NCI-H748 treated with DMSO at 0.1 percent for 48 hours (cell line): ENCODE measurements at places on chromosomes 7 and 10.

DNA sequence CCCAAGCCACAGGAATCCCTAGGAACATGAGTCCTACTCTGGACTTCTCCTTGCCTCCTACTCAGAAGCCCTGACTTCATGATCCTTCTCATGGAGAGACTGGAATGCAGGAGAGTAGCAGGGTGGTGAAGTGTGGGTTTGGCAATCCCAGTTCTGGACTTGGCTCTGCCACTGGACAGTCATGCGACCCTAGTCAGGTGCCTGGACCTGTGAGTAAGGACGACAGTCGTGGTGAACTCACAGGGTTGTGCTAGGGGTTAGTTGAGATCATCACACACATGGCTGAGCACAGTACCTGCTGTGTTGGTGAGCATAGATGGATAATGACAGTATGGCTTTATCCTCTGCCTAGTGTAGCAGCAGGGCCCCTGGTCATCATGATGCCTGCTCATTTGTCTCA, 117.9 kb downstream of the LRRC18 start:
- no peak for DNase-seq

- DNase-seq = no peak
Observed at GRCh38 chr10:131853610-131853964, 47.2 kb upstream of the PPP2R2D start.

GRCh38 chr10:63273577-63273976, 140.4 kb downstream of the NRBF2 start:
- peak; percentile 1 for DNase-seq

DNA sequence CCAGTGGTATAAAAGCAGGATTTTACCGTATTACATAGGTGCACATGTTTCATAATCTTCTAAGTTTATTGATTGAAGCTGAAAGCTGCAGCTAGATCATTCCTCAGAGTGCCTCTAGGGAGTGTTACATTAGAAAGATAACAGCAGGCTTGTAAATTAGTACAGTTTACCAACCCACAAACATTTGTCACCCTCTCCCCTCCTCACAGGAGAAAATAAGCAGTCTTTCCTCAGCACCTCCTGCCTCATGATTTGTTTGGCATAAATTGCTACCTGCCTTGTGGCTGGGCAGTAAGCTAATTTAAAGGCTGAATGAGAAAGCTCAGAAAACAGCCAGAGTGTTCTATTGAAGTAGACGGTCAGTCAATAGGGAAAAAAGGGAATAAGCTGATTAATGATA, 74.2 kb downstream of the NXPH1 start:
- DNase-seq = no peak

DNA sequence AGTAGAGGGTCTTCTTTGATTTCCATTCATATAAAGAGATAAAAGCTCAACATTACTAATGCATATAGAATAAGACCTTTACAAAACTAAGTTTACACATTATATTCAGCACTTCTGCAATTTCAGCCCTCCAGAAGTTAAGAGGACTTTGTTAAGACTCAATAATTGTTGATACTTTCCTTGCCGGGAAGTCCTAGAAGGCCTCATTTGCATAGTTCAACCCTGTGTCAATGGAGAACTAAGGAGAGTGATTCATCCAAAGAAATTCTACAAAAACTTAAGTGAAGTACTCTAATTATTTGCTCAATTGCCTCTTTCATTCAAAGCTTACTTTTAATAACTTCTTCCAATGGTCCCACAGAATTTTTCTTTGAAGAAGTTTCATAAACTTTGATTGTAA, 1060.3 kb upstream of the CELF2 start:
- DNase-seq = no peak

DNA sequence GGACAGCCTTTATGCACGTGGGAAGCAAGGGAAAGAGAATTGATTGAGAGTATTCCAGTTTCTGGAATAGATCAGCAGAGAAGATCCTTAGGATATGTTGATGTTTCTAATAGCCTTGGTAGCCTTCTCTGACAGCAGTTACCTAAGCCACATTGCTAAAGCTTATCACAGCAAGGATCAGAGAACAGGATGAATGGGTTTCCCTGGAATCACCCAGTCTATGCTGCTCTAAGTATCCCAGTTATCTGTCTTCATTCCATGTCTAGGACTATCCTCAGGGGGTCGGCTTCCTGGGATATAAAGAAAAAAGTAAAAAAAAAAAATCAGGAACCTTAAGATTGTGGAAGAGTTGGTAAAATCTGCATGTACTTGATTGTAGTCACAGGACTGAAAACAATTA, 352.0 kb upstream of the AKR1E2 start:
- DNase-seq = no peak

- no peak for DNase-seq
Observed at GRCh38 chr7:119919986-119920385, 353.0 kb upstream of the KCND2 start.

GRCh38 chr7:121755818-121756552, 117.0 kb upstream of the PTPRZ1 start:
- peak; percentile 13 for DNase-seq

- DNase-seq = no peak
Observed at GRCh38 chr10:102770108-102770482, 26.3 kb downstream of the WBP1L start.

DNA sequence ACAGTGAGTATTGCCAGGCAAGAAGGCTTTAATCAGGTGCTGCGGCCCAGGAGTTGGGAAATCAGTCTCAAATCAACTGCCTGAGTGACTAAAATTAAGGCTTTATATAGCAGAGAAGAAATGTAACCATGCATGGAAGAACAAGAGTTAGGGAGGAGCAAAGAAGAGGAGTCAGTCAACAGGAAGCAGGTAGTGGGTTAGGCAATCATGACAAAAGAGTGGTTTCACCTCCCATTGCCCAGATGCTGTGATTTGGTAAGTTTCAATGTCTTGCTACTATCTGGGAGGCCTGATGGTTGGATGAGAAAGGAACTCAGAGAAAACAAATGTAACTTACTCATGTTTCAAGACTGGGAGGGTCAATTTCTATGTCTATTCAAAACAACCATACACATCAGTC, 998.3 kb downstream of the GATA3 start:
- DNase-seq = no peak

- DNase-seq = no peak
Observed at GRCh38 chr10:62613424-62613823, 191.1 kb upstream of the ADO start.

GRCh38 chr7:91717681-91718470, 162.6 kb downstream of the MTERF1 start:
- no peak for DNase-seq

GRCh38 chr10:34890939-34891338, 75.8 kb upstream of the PARD3 start:
- no peak for DNase-seq

GRCh38 chr7:150954986-150955518, 23.1 kb downstream of the KCNH2 start:
- no peak for DNase-seq

GRCh38 chr7:68015122-68015977, 1018.7 kb downstream of the TYW1 start:
- peak; percentile 57 for DNase-seq

GRCh38 chr7:152891160-152891621, 131.6 kb downstream of the ACTR3B start:
- DNase-seq = no peak

DNA sequence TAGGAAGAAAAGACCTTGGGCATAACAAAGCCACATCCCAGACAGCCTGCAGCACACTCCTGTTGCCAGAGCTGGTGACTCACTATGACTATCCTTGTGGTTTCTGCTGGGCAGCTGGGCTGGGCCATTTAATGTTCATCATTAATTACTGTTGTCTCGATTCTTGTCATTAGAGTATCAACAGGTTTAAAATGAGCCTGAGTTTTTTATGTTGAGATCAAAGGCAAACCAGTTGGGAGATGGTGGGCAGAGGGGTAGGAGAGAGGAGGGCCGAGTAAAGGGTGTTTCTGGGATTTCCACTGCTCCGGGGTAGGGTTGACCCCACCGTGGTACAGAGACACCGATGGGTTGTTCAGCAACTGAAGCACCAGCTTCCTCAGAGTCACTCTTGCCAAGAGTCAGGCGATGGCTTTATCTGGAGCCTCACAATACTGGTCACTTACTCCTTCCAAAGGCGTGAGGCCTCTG, 128.7 kb upstream of the LYZL1 start:
- DNase-seq = no peak

GRCh38 chr7:132705146-132705545, 128.9 kb upstream of the PLXNA4 start:
- DNase-seq = no peak
